ENCODE measurements at places on chromosomes 2 and 18. TPM values are rescaled to one million over a fixed set of nuclear protein-coding genes. Genes with fewer than 3 reads are reported as not detected.

KCNK3 gene
- total RNA-seq, result 0.89 TPM

CCNT2 gene
- total RNA-seq, result 23.1 TPM

LCT gene
- total RNA-seq, result 0.03 TPM

TCF23 gene
- not detected for total RNA-seq

EN1 gene
- 0.91 TPM for total RNA-seq

DES gene
- 3.0 TPM for total RNA-seq

RGPD3 gene
- total RNA-seq, result 0.20 TPM

MBP gene
- 12.7 TPM for total RNA-seq

IL1R2 gene
- 0.13 TPM for total RNA-seq

KLHL29 gene
- total RNA-seq, result 6.8 TPM

ABCG5 gene
- not detected for total RNA-seq

TFPI gene
- total RNA-seq, result 489 TPM

ANKRD30B gene
- 0.73 TPM for total RNA-seq

ERCC3 gene
- total RNA-seq, result 40.7 TPM

SCYGR4 gene
- total RNA-seq, result not detected

ERBB4 gene
- 2.6 TPM for total RNA-seq

AGXT gene
- not detected for total RNA-seq

ASB18 gene
- not detected for total RNA-seq

IL36RN gene
- not detected for total RNA-seq

IL18R1 gene
- 8.3 TPM for total RNA-seq

NEU2 gene
- total RNA-seq, result not detected

ACOXL gene
- not detected for total RNA-seq

SLC19A3 gene
- total RNA-seq, result 0.78 TPM

STPG4 gene
- total RNA-seq, result 0.20 TPM

PRSS56 gene
- not detected for total RNA-seq

SERPINB12 gene
- total RNA-seq, result not detected

ATG9A gene
- 73.7 TPM for total RNA-seq

DHRS9 gene
- 2.7 TPM for total RNA-seq

LYPD6B gene
- 0.10 TPM for total RNA-seq

MPP4 gene
- 6.2 TPM for total RNA-seq

RAB6D gene
- not detected for total RNA-seq

SERPINB7 gene
- 0.07 TPM for total RNA-seq

ABHD1 gene
- 0.20 TPM for total RNA-seq

POTEF gene
- not detected for total RNA-seq

PREB gene
- total RNA-seq, result 43.3 TPM

CCDC85A gene
- total RNA-seq, result 0.13 TPM

LBH gene
- 253 TPM for total RNA-seq

C18orf54 gene
- 2.7 TPM for total RNA-seq

IL37 gene
- not detected for total RNA-seq

ABCB6 gene
- 69.9 TPM for total RNA-seq

LRP1B gene
- 0.03 TPM for total RNA-seq

MARCO gene
- not detected for total RNA-seq

THUMPD2 gene
- total RNA-seq, result 8.1 TPM

POTEJ gene
- not detected for total RNA-seq

GREB1 gene
- total RNA-seq, result 0.52 TPM
